ENCODE measurements at places on chromosomes 7 and 10. TPM values are rescaled to one million over a fixed set of nuclear protein-coding genes. Genes with fewer than 3 reads are reported as not detected.

The MRPS33 gene
- total RNA-seq = 24.2 TPM

The TEX47 gene
- total RNA-seq = not detected

The RGR gene
- not detected for total RNA-seq

The HOGA1 gene
- total RNA-seq = 0.50 TPM

The SMKR1 gene
- 0.44 TPM for total RNA-seq

The CYTH3 gene
- 19.9 TPM for total RNA-seq

The TCAF2 gene
- total RNA-seq = 1.9 TPM

The RARRES2 gene
- 3.3 TPM for total RNA-seq

The CNPY1 gene
- total RNA-seq = not detected

The TRIM73 gene
- 0.55 TPM for total RNA-seq

The ZNF853 gene
- total RNA-seq = 3.9 TPM

The DYDC2 gene
- total RNA-seq = not detected

The VGF gene
- total RNA-seq = 249 TPM

The FKBP6 gene
- under 0.01 TPM for total RNA-seq

The ANKRD30A gene
- total RNA-seq = not detected

The ADAMTS14 gene
- 4.0 TPM for total RNA-seq
